ENCODE measurements at places on chromosomes 11 and 22. TPM values are rescaled to one million over a fixed set of nuclear protein-coding genes. Genes with fewer than 3 reads are reported as not detected.

Gene DDX25
- 0.14 TPM for total RNA-seq

Gene CARD18
- total RNA-seq: 0.63 TPM

Gene OR56B4
- not detected for total RNA-seq

Gene MUC2
- total RNA-seq: 0.03 TPM

Gene DDI1
- not detected for total RNA-seq

Gene PARVA
- 75.4 TPM for total RNA-seq

Gene HPX
- 0.44 TPM for total RNA-seq

Gene SCARF2
- total RNA-seq: 3.1 TPM

Gene MIAT
- 0.66 TPM for total RNA-seq

Gene GAB4
- total RNA-seq: not detected

Gene TIMM10
- total RNA-seq: 61.0 TPM

Gene P2RY2
- 19.8 TPM for total RNA-seq

Gene MTA2
- 26.3 TPM for total RNA-seq

Gene NXPE1
- not detected for total RNA-seq

Gene TSGA10IP
- total RNA-seq: not detected

Gene OR5B21
- not detected for total RNA-seq

Gene ST3GAL4
- total RNA-seq: 61.7 TPM

Gene OR52E6
- not detected for total RNA-seq

Gene HEPHL1
- total RNA-seq: not detected

Gene POGLUT3
- 11.9 TPM for total RNA-seq

Gene MIOX
- not detected for total RNA-seq

All from left ventricle myocardium inferior (tissue), 1 donor.